ENCODE measurements at places on chromosomes 12 and 14. TPM values are rescaled to one million over a fixed set of nuclear protein-coding genes. Genes with fewer than 3 reads are reported as not detected.

GRCh38 chr12:661720-662486, 1.3 kb downstream of the NINJ2 start:
- DNase-seq: no peak

DNA sequence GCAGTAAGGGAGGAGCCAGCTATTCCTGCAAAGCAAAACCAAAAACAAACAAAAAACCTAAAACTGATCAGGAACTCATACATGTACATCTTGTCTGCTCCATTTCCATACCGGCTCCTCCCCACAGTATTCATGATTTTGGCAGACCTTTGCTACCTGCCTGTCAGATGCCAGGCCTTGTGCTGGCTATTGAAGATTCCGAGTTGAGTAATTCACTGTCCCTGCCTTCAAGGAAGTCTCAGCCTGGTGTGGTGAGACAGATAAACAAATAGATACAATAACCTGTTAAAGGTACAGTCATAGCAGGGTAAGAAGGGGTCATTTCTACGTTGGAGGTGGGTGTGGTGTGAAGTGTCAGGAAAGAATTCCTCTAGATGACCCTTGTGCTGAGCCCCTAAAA, 42.7 kb downstream of the SUSD6 start:
- DNase-seq: no peak

DNA sequence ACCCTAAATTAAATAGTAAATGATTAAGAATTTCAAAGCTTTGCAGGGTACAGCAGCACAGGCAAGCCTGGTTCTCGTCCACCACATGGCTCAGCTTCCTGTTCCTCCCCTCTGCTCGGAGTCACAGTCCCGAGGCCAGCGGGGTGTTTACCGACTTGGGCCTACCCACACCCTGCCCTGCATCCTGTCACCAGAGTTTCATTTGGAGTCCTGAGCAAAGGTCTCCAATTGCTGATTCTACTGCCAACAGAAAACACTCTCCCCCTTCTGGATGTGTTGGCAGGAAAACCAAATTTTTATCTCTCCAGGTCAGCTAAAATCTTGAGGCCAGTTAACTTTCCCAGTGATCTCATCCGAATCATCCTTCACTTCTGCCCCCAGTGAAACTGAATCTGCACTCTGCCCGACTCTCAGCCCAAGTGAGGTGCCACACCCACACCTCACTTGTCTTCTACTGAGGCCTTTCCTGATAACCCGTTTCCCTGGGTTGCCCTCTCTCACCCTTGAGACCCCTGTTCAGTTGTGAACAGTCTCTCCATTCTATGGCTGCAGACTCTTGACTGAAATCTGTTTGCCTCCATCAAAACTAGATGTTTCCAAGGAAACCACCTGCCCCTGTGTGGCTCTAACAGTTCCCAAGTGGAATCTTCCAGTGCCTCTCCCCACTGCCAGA, 71.2 kb downstream of the VCPKMT start:
- no peak for DNase-seq

The SIRT4 gene
- 3.8 TPM for polyA plus RNA-seq

- no peak for DNase-seq
Measured at GRCh38 chr12:102009796-102010195, 52.0 kb downstream of the WASHC3 start.

The RBP5 gene
- 46.5 TPM for polyA plus RNA-seq

GRCh38 chr14:32512813-32513212, 183.7 kb downstream of the AKAP6 start:
- DNase-seq: no peak

GRCh38 chr12:89343127-89343526, 9.2 kb downstream of the DUSP6 start:
- no peak for DNase-seq

All from right renal pelvis (tissue), 4 donors.